Omental fat pad (tissue), 4 donors: ENCODE measurements at places on chromosomes 1 and 21.
A peak's percentile ranks its signal among the peaks of the same experiment; 100 is the strongest.

GRCh38 chr1:227934476-227935313 is 13.0 kb downstream of the WNT9A start:
- DNase-seq, result peak; percentile 50

- no peak for DNase-seq
Measured at GRCh38 chr21:35084869-35085268, 35.8 kb upstream of the RUNX1 start.

DNA sequence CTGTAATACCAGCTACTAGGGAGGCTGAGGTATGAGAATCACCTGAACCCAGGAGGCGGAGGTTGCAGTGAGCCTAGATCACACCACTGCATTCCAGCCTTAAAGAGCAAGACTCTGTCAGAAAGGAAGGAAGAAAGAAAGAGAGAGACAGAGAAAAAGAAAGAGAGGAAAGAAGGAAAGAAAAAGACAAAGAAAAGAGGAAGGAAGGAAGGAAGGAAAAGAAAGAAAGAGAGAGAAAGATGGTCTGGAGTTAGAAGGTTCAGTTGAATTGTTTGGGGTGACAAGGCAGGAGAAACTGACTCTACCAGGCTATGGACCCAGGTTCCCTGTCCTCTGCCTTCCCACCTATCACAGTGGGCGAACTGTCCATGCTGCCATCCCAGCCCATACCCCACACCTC is 27.4 kb upstream of the PIK3CD start:
- no peak for DNase-seq

GRCh38 chr1:245956225-245956624 is 550.9 kb downstream of the SMYD3 start:
- DNase-seq, result no peak

DNA sequence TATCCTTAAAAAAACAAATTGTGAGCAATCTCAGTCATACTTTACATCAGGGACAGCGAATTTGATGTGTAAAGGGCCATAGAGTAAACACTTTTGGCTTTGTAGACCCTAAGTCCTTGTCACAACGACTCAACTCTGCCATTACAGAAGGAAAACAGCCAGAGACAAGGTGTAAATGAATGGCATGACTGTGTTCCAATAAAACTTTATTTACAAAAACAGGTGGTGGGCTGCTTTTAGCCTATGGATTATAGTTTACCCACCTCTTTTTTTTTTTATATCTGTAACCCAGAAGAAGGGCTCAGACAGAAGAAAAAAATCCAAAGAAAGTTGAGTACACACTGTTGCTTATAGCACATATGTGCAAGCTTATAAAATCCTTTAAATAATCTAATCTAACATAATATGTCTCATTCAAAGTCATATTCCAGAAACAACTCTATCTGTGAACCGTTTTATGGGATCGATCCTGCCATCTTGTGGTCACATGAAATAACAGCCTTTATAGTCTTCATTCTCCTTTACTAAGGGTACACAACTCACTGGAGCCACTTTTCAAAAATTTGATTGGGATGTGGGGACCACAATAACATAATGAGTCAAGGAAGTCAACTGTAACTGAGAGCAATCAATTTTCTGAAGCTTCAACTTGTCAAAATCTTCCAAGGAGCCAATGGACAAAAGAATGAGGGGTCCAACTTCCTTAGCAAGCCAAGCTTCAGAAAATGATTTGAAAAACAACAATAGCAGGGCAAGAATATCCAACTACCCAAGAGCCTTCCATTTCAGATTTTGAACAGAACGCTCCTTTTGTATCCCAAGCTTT is 142.2 kb upstream of the KRTAP19-8 start:
- no peak for DNase-seq

- DNase-seq, result no peak
Measured at GRCh38 chr1:154972213-154972516, 1.6 kb upstream of the SHC1 start.

- DNase-seq, result no peak
Measured at GRCh38 chr1:210620867-210621488, 292.3 kb downstream of the HHAT start.
